Activated effector memory CD4-positive, alpha-beta T cell treated with anti-CD3 and anti-CD28 coated beads, Interleukin-2, amount 50 U/mL, for 16 hours (primary cell): ENCODE measurements at places on chromosomes 2 and 18.
A peak's percentile ranks its signal among the peaks of the same experiment; 100 is the strongest.

DNA sequence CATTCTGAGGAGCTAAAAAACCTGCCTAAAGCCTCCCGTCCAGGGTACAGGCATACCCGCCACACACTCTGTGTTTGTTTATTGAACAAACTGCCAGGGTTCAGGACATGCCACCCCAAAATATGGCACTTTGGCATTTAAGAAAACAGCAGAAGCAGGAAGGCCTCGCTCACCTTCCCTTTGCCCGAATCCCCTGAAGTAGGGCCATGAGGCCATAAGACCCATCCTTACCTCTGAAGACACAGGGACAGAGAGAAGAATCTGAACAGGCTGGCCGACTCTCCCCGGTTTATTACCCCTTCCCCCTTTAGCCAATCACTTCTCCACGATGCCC is 1.7 kb upstream of the NEURL3 start:
- DNase-seq: peak; percentile 52

DNA sequence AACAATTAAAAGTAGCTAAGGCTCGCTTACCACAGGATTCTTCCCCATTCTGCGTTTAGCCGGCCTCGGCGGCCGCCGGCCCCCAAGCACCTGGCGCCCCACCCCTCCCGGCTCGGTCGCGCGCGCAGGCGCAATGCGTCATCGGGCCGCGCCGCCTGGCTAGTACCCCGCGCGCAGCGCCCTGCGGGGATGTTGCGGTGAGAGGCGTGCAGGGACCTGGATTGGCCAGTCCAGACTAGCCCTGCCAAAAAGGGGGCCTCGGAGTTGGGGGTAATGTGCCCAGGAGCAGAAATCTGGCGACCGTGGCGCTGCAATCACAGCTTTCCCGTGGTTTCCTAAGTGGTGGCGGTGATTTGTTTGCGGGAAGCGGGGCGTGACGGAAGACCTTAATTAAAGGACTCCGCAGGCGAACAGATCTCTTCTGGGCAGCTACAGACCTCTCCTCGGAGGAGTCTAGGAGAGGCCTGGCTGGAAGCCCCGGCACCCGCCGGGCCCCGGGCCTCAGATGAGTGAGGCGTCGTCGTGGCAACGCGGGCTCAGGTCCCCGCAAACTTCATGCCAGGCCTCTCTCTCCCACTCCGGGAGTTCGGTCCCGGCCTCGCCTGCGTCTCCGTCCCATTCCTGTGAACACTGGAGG is 606 bp downstream of the TMEM237 start:
- DNase-seq: peak; percentile 95

GRCh38 chr2:145752091-145752806 is 1232.3 kb upstream of the ZEB2 start:
- no peak for DNase-seq

- DNase-seq: no peak
Measured at GRCh38 chr2:69053416-69053965, 40.5 kb downstream of the ANTXR1 start.

GRCh38 chr2:145277922-145278321 is 758.0 kb upstream of the ZEB2 start:
- DNase-seq: no peak

GRCh38 chr2:48991415-48992131 is 162.7 kb downstream of the FSHR start:
- DNase-seq: no peak
